ENCODE measurements at places on chromosomes 5 and 9.
A peak's percentile ranks its signal among the peaks of the same experiment; 100 is the strongest.

- no peak for DNase-seq
Measured at GRCh38 chr5:29899583-29899982, 1293.9 kb upstream of the CDH6 start.

DNA sequence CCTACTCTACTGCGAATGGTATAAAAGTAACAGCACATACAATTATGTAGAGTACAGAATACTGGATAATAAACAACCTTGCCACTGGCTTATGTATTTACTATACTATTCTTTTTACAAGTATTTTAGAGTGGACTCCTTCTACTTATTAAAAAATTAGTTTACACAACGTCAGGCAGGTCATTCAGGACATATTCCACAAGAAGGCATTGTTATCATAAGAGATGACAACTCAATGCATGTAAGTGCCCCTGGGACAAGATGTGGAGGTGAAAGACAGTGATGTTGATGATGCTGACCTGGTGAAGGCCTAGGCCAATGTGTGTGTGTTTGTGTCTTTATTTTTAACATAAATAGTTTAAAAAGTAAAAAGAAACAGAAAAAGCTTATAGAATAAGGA is 421.7 kb downstream of the CDH12 start:
- DNase-seq = no peak

- DNase-seq = no peak
Measured at GRCh38 chr9:69637193-69637816, 34.9 kb downstream of the APBA1 start.

- peak; percentile 29 for DNase-seq
Measured at GRCh38 chr5:149001162-149001561, 61.7 kb downstream of the SH3TC2 start.
